ENCODE measurements at places on chromosomes 2 and 18. TPM values are rescaled to one million over a fixed set of nuclear protein-coding genes. Genes with fewer than 3 reads are reported as not detected.

The MC2R gene
- total RNA-seq: not detected

The CCDC85A gene
- total RNA-seq: 3.7 TPM

The ASIC4 gene
- 0.41 TPM for total RNA-seq

The AAK1 gene
- total RNA-seq: 55.2 TPM

The LAMA1 gene
- total RNA-seq: not detected

The CWC22 gene
- total RNA-seq: 32.5 TPM

The HJURP gene
- total RNA-seq: 1.6 TPM

The DNMT3A gene
- total RNA-seq: 24.3 TPM

The CYRIA gene
- 5.6 TPM for total RNA-seq

Measured in thoracic aorta (tissue), 2 donors.